ENCODE measurements at places on chromosomes 2 and 18.

DNA sequence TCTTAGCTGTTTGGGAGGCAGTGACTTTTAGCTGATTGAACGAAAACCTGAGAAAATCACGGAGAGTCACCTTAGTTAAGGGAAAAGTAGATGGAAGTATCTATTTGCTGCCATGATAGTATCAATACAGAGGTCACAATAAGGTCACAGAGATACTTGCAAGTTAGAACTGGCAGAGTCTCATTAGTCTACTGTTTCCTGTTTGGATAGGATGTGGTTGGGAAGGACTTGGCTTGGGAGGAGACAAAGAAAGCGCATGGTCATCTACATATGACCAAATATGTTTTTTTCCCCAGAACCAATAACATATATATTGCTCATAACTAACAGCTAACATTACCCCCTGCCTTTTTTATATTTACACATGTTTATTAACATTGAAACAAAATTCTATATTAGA is 78.4 kb upstream of the AQP4 start:
- DNase-seq = no peak

DNA sequence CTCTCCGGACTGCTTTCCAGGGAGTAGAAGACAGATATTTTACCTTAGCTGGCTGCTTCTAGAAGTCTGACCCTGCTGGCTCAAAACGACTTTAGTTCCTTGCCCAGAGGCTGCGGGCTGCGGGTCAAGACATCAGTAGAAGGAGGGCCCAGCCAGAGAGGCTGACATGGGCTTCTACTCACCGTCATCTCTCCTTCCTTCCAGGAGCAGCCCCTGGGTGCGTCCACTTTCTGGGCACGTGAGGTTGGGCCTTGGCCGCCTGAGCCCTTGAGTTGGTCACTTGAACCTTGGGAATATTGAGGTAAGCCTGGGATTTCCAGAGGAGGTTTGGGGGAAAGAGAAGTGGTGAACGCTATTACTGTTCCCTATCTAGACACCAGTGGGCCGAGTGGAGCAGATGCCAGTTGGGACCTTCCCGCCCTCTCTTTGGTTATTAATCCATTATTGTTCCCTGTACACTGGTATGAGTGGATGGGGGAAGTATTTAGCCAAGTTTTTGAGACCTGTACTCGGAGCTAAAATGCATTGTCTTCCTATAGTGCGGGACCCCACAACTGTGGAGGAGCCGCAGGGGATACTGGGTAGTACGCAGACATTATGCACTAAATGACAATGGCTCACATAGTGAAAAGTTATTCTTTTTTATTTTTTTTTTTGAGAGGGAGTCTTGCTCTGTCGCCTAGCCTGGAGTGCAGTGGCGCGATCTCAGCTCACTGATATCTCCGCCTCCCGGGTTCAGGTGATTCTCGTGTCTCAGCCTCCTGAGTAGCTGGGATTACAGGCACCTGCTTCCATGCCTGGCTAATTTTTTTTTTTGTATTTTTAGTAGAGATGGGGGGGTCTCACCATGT is 26.3 kb upstream of the CASP8 start:
- DNase-seq = no peak

DNA sequence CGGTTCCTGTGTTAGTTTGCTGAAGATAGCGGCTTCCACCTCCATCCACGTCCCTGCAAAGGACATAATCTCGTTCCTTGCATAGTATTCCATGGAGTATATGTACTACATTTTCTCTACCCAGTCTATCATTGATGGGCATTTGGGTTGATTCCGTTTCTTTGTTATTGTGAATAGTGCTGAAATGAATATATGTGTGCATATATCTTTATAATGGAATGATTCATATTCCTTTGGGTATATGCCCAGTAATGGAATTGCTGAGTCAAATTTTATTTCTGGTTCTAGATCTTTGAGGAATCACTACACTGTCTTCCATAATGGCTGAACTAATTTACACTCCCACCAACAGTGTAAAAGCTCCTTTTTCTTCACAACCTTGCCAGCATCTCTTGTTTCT is 255.4 kb upstream of the CDH2 start:
- no peak for DNase-seq

DNA sequence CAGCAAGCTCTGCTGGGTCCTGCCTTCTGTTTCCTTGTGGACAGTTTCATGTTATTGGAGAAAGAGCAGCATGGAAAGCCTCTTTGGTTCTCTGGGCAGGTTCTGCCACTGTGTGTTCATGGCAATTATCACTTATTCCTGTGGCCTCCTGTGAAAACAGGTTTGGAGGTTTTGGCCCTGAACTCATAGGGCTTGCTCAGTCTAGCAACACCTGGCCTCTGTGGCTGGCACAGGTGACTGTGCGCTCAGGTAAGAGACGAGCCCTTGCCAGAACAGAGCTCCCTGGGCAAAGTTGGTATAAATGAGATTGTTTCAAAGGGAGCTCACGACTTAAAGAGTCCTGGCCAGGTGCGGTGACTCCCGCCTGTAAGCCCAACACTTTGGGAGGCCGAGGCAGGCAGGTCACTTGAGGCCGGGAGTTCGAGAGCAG is 5.7 kb downstream of the CEP68 start:
- no peak for DNase-seq

DNA sequence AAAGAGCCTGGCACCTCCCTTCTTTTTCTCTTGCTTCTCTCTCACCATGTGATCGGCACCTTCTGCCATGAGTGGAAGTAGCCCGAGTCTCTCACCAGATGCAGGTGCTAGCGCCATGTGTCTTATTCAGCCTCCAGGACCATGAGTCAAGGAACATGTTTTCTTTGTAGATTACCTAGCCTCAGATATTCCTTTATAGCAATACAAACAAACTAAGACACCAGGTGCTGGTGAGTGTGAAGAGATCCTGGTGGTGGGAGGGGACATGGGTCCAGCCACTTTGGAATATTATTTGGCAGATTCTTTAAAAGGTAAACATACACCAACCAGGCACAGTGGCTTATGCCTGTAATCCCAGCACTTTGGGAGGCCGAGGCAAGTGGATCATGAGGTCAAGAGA is 5.9 kb upstream of the USP40 start:
- no peak for DNase-seq

DNA sequence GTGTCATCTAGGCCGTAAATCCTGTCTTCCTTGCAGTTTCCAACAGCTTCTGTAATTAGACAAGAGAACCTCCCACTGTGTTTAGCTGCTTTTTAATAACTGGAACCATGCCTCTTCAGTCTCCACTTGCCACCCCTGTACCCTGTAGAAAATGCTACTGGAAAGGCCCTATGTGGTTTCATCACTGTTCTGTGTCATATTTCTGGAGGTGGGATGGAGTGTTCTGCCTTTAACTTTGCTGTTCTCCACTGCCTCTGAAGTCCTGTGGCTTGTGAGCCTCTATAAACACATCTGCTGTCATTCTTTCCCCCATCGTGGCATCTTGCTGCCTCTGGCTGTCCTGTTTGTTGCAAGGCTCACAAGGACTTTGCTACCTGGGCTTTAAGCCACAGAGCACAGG is 17.9 kb downstream of the MGAT5 start:
- peak; percentile 10 for DNase-seq

DNA sequence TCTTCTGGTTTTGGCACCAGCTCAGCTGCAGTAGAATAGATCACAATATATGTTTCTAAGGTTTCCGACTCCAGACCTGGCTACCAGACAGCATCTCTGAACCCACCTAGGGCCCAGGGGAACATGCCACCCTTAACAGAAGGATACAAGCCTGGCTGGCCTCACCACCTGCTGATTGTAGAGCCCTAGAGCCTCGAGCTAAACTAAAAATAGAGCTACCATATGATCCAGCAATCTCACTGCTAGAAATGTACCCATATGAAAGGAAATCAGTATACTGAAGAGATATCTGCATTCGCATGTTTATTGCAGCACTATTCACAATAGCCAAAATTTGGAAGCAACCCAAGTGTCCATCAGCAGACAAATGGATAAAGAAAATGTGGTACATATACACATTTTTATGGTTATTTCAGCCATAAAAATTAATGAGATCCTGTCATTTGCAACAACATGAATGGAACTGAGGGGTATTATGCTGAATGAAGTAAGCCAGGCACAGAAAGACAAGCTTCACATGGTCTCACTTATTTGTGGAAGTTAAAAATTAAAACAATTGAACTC is 242.4 kb upstream of the SLC39A10 start:
- DNase-seq = no peak

- no peak for DNase-seq
Observed at GRCh38 chr2:106584304-106584954, 97.3 kb downstream of the CD8B2 start.

DNA sequence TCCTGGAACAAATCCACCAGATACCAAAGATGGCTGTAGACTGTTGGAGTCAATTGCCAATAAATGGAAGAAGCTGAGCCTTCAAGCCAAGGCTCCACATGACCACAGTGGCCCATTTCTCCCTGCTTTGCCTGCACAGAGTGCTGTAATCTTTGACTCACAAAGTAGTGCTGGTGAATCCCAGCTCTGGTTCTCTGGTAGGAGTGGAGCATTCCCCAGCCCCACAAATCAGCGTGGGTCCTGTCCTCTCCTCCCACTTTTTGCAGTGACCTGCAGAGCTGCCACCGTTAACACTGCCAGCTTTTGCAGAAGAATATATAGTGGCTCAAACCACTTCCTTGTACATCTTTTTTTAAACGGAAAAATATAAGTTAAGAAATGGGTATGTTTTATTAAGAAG is 93.9 kb downstream of the MGAT5 start:
- no peak for DNase-seq

GRCh38 chr2:45823723-45824206 is 172.3 kb downstream of the PRKCE start:
- DNase-seq = peak; percentile 27

DNA sequence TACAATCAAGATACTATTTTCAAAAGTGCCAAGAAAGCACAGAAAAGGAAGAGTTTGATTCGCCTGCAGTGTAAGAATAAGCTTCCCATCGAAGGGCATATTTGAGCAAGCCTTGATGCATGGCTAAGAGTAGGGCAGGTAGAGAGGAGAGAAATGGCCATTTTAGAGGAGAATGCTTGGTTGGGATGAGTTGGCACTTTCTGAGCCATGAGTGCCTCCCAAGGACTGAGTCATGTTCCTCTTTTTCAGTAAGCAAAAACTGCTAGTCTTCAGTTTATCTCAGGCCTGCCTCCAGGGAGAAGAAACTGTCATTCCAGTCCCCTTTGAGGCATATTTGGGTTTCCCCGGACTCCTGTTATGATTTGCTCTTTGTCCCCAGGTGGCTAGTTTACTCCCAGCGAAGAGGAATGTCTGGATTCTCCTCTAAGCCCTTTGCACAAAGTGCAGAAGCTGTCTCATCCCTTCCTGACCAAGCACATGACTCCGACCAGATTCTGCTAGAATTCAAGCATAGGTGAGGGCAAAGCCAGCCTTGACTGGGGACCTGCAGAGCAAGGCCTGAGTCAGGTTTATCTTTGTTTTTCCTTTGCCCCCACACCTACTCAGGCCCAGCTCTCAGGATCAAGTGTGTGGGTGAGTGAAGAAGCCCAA is 115.2 kb downstream of the TTC32 start:
- DNase-seq = no peak

DNA sequence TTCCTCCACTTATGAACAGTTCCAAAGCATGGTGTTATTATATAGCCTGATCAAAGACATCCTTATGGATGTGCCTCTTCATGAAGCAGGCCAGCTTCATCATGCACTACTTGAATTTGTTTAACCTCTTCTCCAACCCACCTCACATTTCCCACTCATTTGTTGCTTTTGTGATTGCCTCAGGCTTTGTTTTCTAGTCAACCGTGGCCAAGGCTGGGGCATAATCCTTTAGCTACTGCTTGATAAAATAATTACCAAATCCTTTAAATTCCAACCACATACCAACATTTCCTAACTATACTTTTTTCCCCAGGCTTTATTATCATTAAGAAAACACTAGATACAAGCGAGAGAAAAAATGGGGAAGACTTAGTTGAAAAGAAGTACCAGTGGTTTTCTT is 39.6 kb upstream of the SCN1A start:
- no peak for DNase-seq

- DNase-seq = no peak
Observed at GRCh38 chr2:224122542-224122941, 83.5 kb upstream of the SERPINE2 start.

All from NCI-H1694 (cell line).